ENCODE measurements at places on chromosomes 3 and 15.

DNA sequence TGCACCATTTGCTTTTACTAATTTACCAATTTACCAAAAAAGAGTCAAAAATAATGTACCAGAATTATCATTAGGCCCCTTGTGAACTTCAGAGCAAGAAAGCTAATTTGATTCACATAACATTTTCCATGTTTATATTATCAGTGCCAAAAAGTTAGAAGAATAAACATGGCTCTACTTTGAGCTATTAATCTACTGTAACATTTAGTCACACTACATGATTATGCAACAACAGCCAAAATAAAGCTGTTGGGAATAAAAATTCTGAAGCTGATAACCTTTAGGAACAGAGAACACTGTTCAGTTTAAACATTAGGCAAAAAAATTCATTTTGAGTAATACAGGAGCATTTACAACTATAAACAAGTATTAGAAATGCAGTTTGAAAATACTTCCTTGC lies 63.6 kb downstream of the PROS1 start:
- no peak for DNase-seq

DNA sequence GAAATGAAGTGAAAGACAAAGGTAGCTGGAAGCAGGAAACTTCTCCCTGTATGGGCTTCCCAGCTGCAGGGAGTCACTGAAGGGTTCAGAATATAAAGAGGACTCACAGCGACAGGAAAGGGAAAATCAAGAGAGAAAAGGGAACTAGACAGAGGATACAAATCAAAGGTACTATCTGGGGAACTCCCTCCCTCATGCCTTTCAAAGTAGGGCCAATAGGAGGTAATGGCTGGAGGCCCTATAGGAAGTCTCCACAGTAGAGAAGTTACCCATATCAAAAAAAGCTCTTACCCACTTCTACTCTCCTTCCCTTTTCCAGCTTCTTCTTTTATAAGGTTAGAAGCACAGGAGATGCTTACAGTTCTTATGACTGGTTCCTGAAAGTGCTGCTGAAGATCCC lies 43.5 kb downstream of the FMN1 start:
- DNase-seq: no peak

DNA sequence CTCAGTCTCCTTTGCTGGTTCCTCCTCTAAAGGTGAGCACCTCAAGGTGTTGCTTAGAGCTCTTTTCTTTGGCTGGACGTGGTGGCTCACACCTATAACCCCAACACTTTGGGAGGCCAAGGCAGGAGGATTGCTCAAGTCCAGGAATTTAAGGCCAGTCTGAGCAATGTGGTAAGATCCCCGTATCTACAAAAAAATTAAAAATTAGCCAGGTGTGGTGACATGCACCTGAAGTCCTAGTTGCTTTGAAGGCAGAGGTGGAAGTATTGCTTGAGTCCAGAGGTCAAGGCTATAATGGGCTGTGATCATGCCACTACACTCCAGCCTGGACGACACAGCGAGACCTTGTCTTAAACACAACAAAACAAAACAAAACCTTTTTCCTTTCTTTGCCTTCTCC lies 28.3 kb downstream of the TOPBP1 start:
- no peak for DNase-seq

DNA sequence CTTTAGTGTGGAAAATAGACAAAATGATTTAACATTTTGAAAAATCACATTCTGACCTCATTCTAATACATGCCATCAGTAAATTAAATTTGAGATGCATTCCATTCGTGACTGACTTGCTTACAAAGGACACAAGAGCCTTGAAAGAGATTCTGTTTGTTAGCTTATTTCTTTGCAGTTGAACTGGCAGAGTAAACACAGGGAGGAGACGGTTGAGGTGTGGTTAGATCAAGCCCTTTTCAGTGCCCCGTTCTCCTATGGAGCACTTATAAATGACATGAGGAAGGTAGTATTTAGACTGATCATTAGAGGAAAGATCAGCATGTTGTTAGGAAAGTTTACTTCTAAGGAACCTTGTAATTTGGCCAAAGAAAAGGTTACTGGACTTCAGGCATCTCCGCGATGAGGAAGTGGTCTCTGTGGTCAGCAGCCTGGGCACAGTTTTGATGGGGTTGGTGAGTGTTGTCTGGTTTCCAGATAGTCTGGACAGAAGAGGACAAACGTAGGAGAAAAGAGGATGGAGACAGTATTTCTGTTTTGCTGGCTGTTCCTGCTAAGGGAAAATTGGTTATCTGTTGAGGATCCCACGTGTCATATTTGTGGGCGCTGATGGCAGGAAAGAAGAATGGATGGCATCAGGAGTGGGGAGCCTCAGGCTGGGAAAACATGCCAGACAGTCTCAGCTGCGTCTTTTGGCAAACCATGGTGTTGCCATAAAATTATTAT lies 328.9 kb upstream of the TBL1XR1 start:
- DNase-seq: no peak

- DNase-seq: no peak
Measured at GRCh38 chr3:58577269-58577821, at the start of gene FAM107A. FAM107A (minus strand) TSS chr3:58577391; CDS start chr3:58569860, 7,531 bp downstream.

DNA sequence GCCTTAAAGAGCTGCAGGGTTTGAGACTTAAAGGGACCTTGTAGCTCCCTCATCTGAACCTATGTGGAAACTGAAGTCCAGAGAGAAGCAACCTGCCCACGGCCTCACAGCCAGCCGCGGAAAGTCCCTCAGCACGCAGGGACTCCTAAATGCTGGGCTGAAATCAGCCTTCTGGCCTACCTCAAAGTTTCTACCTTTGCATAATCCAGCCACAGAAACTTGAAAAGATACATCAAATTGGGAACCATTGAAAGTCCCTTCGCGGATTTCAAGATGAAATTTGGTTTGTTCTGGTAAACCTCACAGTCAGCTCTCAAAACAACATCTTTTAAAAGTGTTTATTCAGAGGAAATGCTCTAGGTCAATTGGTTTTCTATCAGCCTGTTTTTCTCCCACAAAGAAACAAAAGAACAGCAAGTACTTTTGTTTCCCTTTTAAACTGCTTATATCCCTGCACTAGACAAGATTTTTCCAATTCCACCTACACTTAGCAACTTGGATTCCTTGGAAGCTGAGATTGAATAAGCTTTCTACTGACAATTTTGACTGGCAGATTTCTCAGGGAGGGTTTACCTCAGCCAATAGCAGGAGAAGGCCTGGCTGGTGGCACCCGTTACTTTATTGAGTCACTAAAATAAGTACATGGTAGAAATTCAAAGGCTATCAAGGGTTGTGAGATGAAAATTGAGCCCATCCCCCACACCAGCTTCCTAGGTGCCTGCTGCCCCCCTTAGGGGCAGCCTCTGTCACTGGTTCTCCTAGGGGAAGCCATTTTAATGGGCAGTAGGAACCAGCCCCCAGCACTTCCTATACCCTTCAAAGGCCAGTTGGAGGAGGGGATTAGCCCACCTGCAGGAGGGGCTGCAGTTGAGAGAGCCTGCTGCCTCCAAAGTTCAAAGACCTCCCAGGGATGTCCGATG lies 171.2 kb downstream of the ADAMTS17 start:
- no peak for DNase-seq

- DNase-seq: no peak
Measured at GRCh38 chr15:65660927-65661326, 39.2 kb downstream of the SLC24A1 start.

GRCh38 chr3:143011705-143012104 lies 10.3 kb downstream of the U2SURP start:
- DNase-seq: no peak

DNA sequence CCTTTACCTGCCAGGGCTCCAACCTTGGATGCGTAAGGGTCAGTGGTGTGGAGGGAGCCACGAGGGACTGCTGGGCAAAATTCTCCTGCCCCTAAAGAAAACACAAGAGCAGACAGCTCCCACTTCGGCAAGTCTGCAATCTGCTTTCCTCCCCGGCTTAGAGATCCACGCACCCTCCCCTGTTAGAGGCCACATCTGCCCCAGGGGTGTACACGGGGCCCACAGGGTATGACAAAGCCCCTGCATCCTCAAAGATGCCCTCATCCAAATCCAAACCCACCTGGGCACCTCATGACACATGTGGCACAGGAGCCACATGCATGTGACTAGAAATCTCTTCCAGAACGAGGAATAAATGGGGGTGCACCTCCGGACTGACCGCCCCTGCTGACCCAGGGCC lies 25.5 kb downstream of the ZXDC start:
- DNase-seq: no peak

GRCh38 chr3:13703071-13703470 lies 154.1 kb downstream of the FBLN2 start:
- no peak for DNase-seq

DNA sequence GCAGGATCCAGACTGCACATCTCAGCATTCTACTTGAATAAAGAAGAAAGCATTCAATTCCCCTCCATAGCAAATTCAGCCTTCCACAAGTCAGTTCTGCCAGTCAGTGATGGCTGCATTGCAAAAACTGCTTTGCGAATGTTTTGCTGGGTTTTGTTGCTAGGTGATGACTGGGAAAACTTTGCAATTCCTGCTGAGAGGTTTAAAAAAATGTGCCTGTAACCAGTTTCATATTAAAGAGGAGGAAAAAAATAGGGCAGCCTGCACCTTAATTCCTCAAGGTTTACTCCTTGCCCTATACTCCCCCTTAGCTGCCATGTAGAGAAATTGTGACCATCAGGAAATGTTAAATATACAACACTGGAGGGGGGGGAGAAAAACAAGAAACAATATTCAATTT lies 225.6 kb upstream of the ATP11B start:
- no peak for DNase-seq

All from activated CD8-positive, alpha-beta memory T cell treated with anti-CD3 and anti-CD28 coated beads, Interleukin-2, amount 50 U/mL, for 4 hours (primary cell).